A549 treated with Mapracorat at 1 μM for 4 hours (cell line): ENCODE measurements at places on chromosomes 1 and 21. TPM values are rescaled to one million over a fixed set of nuclear protein-coding genes. Genes with fewer than 3 reads are reported as not detected.

ZMYND12 gene
- 0.37 to 1.00 TPM (median 0.50 TPM) in 5 replicates for total RNA-seq

ZBTB8A gene
- 3.4 to 4.9 TPM (median 4.0 TPM) in 5 replicates for total RNA-seq

CGN gene
- total RNA-seq = 1.5 to 2.4 TPM (median 2.2 TPM) in 5 replicates

COL8A2 gene
- total RNA-seq = 0.08 to 0.15 TPM (median 0.12 TPM) in 5 replicates

SLC25A44 gene
- 26.2 to 30.0 TPM (median 26.7 TPM) in 5 replicates for total RNA-seq

HTR1D gene
- total RNA-seq = 14.1 to 16.1 TPM (median 14.4 TPM) in 5 replicates

CNKSR1 gene
- 0.15 to 0.58 TPM (median 0.32 TPM) in 4 of 5 replicates, not detected in the other for total RNA-seq

OR2G6 gene
- total RNA-seq = not detected in 5 replicates

CD34 gene
- total RNA-seq = 0.05 to 0.06 TPM in 2 of 5 replicates, not detected in the others

PROK1 gene
- total RNA-seq = not detected in 5 replicates

RAB13 gene
- 129 to 156 TPM (median 135 TPM) in 5 replicates for total RNA-seq

SPATA21 gene
- 0.07 to 0.22 TPM in 2 of 5 replicates, not detected in the others for total RNA-seq

LRRC53 gene
- total RNA-seq = not detected in 5 replicates

CLEC20A gene
- not detected in 5 replicates for total RNA-seq

S100A7A gene
- total RNA-seq = not detected in 5 replicates

MATN1 gene
- total RNA-seq = 0.11 to 0.26 TPM (median 0.17 TPM) in 4 of 5 replicates, not detected in the other

NKAIN1 gene
- total RNA-seq = 0.92 to 1.4 TPM (median 1.1 TPM) in 5 replicates

GJA5 gene
- total RNA-seq = 0.05 TPM in 1 of 5 replicates, not detected in the others

SPRR2F gene
- total RNA-seq = not detected in 5 replicates

PKP1 gene
- 0.02 to 0.08 TPM (median 0.05 TPM) in 3 of 5 replicates, not detected in the others for total RNA-seq

SPRR2B gene
- total RNA-seq = not detected in 5 replicates

SPOCD1 gene
- 3.3 to 4.5 TPM (median 3.8 TPM) in 5 replicates for total RNA-seq

VAMP4 gene
- 3.4 to 4.8 TPM (median 3.8 TPM) in 5 replicates for total RNA-seq

ELAPOR1 gene
- total RNA-seq = 0.34 to 0.63 TPM (median 0.55 TPM) in 5 replicates

C8B gene
- not detected in 5 replicates for total RNA-seq
